Fibroblast of skin of abdomen (primary cell): ENCODE measurements at places on chromosomes 2 and 18.

GRCh38 chr2:182015334-182016109 lies 29.9 kb downstream of the PPP1R1C start:
- DNase-seq, result peak; percentile 8

GRCh38 chr2:44753552-44754285 lies 187.8 kb upstream of the SIX3 start:
- peak; percentile 4 for DNase-seq

DNA sequence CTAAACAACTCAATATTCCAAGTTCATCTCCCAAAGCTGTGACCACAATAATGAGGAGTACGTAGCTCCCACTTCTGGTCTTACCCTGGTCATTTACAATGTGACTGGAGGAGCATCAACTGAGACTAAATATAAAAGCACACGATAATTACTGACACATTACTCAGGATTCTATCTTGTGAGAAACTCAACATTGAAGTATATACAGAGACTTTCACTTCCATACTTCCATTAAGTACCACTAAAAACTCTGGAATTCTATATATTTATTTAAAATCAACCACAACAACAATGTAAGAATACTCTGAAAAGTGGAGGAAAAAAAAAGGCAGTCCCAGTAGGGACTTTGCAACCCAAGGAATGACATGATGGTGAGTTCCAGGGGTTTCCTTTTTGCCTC lies 61.4 kb downstream of the XDH start:
- no peak for DNase-seq

DNA sequence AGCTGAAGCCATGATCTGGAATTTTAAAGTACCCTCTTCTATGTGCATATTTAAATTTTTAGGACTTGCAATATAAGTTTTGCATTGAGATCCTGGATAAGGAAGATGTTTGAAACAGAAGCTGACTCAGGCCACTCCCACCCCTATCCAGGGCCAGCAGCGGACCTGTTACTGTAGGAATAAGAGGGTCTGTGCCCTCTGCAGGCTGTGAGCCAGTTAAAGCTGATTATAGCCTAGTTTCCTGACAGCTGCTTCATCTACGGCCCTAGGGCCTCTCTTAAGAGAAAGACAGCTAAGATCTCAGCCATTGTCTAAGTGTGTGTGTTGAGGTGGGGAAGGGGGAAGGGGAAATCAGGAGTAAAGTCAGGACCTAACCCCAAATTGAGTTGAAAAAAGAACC lies 234.0 kb downstream of the HAUS1 start:
- DNase-seq, result no peak

DNA sequence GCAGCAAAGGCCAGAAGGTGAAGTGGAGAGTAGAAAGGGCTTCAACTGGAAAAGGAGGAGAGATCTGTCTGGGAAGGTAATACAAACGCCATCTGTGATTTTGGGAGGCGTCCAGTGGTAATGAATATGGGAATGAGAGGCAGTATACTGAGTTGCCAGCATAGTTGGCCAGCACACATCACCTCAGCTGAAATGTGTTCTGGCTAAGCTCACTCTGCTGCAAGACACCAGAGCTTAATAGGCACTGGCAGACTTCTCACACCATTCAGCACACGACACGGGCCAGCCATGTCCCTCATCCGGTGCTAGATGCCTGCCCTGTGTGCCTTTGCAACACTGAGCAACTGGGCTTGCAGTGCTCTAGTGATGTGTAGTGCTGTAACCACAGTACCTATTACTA lies 277.1 kb downstream of the PIEZO2 start:
- no peak for DNase-seq

DNA sequence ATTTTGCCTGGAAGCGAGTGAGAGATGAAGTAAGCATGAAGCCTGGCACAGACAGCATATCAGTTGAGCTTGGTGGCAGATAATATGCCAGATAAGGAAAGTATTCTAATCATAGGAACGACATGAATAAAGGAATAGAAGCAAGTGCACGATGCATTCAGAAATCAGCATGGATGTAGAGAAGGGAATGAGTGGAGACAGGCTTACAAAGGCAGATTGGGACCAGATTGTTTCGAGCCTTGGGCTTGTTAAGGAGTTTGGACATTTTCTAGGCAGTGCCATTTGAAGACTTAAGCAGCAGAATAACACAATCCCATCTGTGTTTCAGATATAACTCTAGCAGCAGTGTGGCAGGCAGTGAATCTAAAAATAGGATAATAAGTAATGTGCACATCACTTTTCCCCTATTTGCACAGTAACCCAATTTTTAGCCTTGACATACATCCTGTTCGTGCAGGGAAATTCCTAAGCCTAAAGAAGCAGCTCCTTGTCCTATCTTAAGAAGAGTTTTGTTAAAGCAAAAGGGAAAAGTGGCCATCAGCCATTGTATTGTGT lies 450.2 kb downstream of the PLCL1 start:
- DNase-seq, result no peak

DNA sequence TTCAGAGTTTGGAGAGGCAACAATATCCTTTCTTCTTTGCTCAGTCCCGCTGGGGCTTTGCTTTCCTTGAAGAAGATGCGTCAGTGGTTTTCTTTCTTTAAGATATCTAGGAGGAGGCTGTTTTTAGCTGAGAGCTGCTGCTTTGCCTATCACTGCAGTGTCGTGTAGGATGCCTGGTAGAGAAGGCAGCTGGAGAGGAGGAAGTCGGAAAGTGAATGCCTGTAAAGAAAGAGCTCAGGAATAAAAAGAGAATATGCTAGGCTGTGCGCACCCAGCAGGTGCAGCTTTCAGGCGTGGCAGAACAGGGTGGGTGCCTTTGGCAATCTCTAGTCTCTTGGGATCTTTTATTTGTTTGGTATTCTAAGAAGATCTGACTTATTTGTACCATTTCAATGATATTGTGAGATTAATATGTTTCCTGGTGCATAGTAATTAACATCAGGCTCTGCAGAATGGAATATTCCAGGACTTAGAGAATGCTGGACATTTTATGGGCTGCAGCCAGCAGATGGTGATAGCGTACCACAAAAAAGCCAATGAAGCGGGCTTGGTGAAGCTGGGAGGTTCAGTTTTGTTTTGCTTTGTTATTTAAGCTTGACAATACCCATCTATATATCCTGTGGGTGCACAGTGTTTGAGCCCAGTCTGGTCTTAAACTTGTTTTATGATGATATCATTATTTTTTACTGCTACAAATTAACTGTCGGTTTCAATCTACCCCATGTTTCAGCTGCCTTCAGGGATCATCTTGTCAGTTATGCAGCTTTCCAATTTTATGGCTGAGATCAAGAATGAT lies 34.9 kb downstream of the CAVIN2 start:
- DNase-seq, result peak; percentile 65

GRCh38 chr2:190693533-190694232 lies 44.8 kb downstream of the NAB1 start:
- DNase-seq, result no peak

DNA sequence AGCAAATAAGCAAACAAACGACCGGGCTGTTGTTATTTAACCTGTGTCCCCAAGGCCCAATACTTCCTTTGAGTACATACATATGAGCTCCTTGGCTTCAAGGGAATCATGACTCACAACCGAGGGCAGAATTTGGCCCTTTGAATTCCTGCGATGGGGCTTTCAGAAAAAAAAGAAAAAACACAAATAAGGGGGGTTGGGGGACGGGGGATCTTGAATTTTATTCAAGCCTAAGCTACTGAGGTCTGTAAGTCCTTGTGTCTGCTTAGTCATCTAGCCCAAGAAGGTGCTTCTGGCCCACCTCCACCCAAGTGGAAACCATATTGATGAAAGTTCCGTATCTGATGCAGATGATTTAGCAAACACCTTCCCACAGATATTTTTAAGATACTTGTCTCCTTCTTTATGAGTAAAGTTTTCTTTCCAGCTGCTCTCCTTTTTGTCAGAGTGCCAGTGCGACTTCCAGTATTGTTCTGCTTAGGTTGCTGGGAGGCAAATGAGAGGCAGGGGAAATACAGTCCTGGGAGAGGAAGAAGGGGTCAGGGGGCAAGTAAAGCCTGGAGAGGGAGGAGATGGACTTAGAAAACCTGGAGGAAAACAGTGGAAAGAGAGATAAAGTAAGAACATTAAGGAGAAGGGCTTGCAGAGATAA lies 169.6 kb downstream of the ZEB2 start:
- DNase-seq, result no peak

- DNase-seq, result no peak
These were observed 81.3 kb downstream of the NFATC1 start for GRCh38 chr18:79476918-79477571.

DNA sequence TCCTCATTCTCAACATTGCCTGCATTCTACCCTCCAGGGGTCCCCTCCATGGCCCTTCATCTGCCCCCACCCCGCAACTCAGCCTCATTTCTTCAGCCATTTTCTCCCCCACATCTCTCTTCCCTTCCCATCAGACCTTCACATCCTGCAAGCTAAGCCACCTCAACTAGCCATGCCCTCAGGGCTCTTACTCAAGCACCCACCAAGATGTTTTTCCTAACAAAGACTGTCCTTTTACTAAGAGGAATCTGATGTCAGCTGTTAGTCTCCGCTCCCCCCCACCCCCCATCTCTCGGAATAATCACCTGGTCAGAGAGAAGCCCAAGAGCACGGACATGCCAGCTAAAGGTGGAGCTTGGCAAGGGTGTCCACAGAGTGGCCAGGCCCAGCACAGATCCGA lies 4.7 kb upstream of the CAPN10 start:
- DNase-seq, result no peak
